ENCODE measurements at places on chromosomes 6 and 20.
A peak's percentile ranks its signal among the peaks of the same experiment; 100 is the strongest.

DNA sequence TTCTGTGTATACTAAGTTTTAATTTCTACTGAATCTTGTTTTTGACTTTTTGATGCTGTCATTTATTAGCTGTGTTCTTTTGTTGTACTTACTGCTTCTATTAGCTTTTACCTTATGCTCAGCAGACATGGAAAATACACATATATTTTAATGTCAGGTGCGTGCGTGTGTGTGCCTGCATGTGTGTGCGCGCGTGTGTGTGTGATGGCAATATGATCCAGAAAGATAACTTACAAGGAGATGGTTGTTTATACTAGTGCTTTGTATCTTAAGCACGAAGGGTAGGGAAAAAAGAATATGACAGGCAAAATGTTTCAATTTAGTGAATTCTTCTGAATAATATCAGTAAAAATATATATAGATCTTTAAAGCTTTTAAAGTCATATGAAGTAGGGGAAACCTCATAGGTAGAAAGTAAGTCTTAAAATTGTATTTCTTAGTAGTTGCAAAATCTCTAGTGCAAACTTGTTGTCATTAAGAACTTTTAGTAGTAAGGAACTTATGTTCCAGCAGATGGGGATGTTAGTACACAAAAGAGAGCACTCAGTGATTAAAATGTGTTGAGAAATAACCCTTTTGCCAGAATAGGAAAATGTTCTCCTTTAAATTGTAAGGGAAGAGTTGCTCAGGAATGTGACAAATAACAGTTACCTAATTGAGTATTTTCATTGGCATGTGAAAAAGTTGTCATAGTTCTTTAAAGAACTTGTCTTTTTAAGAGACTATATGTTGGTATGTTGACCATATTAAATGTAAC, 13.2 kb downstream of the QKI start:
- no peaks in the 10 kb centered on the region for H3K36me3 ChIP-seq
- H3K4me1 ChIP-seq: peaks cover 30% of the 10 kb centered on the region
- no peaks in the 10 kb centered on the region for H3K27me3 ChIP-seq
- no peak overlapping the region for H3K4me3 ChIP-seq
- no peak for DNase-seq

GRCh38 chr6:31821301-31822035, 6.1 kb upstream of the HSPA1B start:
- H3K4me3 ChIP-seq: peak overlapping the region; percentile 96
- H3K4me1 ChIP-seq: peaks cover 67% of the 10 kb centered on the region
- peak; percentile 80 for DNase-seq
- H3K27ac ChIP-seq: peak overlapping the region; percentile 97
- no peaks in the 10 kb centered on the region for H3K36me3 ChIP-seq
- no peaks in the 10 kb centered on the region for H3K27me3 ChIP-seq

GRCh38 chr20:32585011-32585585, at the start of gene NOL4L:
NOL4L (minus strand) TSS chr20:32585333; CDS start chr20:32584890, 443 bp downstream.
- peak within 1 kb of the TSS; percentile 81 for H3K27ac ChIP-seq
- peaks cover 3% of the 10 kb centered on the region for H3K36me3 ChIP-seq
- peak within 1 kb of the TSS; percentile 80 for H3K4me3 ChIP-seq
- H3K4me1 ChIP-seq: peaks cover 49% of the 10 kb centered on the region

DNA sequence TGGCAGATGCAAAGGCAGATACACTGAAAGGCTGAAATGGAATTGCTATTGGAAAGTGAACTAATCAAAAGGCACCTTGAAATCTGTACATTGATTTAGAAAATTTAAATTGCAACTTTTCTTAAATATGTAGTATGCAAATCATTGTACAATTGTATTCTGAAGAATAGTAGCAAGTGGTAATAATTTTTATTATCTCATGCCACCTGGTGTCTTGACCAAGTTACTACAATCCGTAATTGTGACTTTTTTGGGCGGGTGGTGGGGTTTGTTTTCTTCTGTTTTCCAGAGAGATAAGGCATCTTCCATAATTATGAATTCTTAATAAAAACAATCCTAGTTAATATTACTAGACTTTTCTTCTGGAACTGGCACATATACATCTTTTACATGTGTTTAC, 12.5 kb upstream of the BCKDHB start:
- H3K27me3 ChIP-seq: peaks cover 13% of the 10 kb centered on the region
- no peak overlapping the region for H3K27ac ChIP-seq
- no peak for DNase-seq

GRCh38 chr20:421685-422250, 13.7 kb downstream of the RBCK1 start:
- DNase-seq: no peak
- H3K4me3 ChIP-seq: no peak overlapping the region
- H3K4me1 ChIP-seq: peaks cover 18% of the 10 kb centered on the region
- H3K36me3 ChIP-seq: peaks cover 9% of the 10 kb centered on the region
- H3K27ac ChIP-seq: peak overlapping the region; percentile 84
- H3K27me3 ChIP-seq: no peaks in the 10 kb centered on the region

DNA sequence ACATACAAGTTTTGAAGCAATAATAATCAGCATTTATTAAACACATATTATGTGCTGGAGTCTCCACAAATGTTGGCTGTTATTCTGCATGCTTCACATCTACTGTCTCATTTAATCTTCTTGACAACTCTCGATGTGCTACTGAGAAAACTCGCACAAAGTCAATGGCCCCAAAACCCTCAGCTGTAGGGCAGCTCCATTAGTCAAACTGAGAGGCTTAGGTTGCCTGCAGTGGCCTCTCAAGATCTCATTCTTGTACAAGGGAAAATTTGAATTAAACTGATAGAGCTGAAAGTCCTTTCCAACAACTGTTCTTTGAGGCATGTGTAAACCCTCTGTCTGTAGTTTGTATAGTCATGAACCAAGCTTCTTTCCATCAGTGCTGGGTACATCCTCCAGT, 49.8 kb downstream of the MBOAT1 start:
- no peak overlapping the region for H3K4me3 ChIP-seq
- H3K27me3 ChIP-seq: no peaks in the 10 kb centered on the region
- no peaks in the 10 kb centered on the region for H3K4me1 ChIP-seq
- no peaks in the 10 kb centered on the region for H3K36me3 ChIP-seq
- no peak overlapping the region for H3K27ac ChIP-seq
